T follicular helper cell (primary cell): ENCODE measurements at places on chromosomes 4 and X.

GRCh38 chrX:150203248-150203645 is 159.9 kb upstream of the MAMLD1 start:
- no peak for DNase-seq

- no peak for DNase-seq
These were observed 3.7 kb downstream of the SH3RF1 start for GRCh38 chr4:169267070-169267469.

DNA sequence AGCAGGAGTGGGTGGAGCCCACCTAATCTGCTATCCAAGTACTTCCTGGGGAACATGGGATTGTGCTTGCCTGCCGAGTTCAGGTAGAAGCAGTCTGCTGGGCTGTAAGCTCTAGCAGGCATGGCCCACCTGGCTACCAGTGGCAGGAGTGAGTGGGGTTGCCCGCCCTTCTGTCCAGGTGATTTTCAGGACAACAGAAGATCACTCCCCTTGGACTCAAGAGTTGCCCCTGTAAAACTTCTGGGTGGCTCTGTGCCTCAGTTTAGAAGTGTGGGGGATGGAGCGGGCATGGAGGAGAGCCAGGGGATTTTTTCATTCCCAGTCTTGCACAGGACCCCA is 43.5 kb downstream of the NDST3 start:
- DNase-seq = no peak

DNA sequence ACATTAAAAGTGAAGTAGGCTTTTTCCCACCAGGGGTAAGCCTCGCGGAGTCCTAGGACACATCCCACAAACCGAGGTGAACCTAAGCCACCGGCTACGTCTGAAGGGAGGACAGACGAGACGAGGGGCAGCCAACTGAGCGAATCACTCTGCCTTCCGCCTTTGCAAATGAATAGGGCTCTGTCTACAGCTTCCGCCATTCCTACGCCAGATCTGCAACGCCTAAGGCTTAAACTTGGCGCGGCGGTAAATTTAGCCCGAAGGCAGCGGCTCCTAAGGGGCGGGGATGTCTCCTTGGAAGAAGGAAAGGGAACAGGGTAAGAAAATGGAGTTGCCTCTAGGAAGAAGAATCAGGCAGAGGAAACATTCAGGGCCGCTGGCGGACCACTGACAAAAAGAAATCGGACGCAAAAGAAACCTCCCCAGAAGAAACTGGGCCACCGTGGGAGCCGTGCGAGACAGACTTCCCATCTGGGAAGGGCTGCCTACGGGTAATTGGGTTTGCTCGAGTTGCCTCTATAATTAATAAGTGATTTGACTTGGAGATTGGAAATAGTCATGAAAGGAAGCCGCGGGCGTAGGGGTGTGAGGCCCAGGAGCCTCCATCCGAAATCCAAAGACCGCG is 90.5 kb downstream of the BCOR start:
- no peak for DNase-seq

GRCh38 chr4:88822034-88822789 is 124.6 kb upstream of the NAP1L5 start:
- DNase-seq = no peak

DNA sequence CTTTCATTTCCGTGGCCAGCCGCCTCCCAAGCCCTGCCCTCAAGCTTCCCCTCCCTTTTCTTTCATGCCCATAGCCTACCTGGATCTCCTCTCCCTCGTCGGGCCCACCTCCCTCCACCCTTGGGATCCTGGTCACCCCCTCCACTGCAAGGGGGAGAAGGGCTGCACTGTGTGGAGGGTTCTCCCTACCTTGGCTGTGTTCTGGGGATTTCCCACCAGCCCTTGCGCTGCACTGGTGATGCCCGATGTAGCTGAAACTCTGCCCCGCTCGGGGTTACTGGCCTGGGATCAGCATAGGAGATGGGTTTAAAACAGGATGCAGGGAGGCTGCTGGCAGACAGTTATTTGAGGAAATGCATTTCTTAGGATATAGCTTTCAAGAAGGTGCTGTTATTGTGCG is 128.9 kb downstream of the TBL1X start:
- no peak for DNase-seq

DNA sequence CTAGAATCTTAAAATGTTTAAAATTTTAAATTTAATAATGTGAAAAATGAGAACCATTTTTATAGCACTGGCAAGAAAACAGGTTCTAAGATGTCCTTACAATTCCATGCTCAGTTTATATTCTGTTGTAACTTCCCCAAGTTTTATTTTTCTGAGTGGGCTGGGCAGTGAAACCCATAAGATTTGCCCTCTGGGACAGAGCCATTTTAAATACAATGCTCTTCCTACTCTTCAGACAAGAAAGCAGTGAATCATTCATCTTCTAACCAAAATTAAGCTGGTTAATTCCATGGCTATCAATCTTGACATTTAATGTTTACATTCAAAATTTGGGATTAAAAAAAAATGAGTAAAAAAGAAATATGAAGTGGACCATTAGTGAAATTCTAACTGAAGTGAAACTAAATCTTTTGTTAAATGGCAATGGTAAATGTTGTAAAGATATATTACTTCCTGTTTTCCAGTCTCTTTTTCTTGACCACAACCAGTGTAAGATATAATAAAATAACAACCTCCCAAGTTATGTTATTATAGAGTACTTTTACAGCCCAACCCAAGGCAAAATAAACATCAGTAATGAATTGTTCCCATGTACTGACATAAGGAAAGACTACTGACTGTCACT is 37.2 kb upstream of the PTPN13 start:
- no peak for DNase-seq

- DNase-seq = no peak
These were observed 76.0 kb upstream of the DHRSX start for GRCh38 chrX:2576793-2577192.

- no peak for DNase-seq
These were observed 66.5 kb downstream of the EFNB1 start for GRCh38 chrX:68895341-68895755.

GRCh38 chr4:111924696-111925095 is 220.6 kb upstream of the FAM241A start:
- DNase-seq = no peak

DNA sequence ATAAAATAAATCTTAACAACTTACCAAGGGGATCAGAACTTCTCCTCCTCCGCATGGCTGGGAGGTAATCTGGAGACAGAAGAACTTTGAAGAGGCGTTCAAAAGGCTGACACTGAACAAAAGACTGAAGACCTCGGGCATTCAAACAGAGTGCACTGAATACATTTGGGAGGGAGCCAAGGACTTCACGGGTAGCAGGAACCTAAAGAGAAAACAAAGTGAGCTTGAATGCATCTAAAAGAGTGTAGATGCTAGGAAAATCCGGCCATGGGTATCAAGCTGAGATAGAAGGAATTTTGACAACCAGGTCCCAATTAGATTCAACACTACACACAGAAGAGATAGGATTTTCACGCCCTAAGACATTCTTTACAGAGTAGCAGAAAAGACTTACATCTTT is 69.6 kb downstream of the HUWE1 start:
- no peak for DNase-seq

GRCh38 chrX:39677585-39677977 is 420.2 kb downstream of the BCOR start:
- no peak for DNase-seq

GRCh38 chrX:69133921-69134542 is 31.2 kb downstream of the PJA1 start:
- DNase-seq = no peak

DNA sequence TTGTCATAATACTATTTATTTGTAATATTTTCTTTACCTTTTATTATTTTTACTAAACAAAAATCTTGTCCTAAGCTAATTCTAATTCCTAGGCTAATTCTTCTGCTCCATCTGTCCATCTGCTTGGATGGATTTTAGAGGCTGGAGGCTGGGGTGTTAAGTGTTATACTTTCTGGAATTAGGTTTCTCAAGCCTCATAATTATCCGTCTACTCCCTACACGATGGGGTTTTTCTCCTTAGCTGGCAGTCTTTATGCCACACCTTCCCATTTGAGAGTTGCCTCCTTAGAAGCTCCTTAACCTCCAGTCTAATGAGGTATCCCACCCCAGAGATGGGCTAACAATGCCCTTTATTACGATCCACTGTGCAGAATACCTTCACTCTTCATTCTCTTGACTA is 37.6 kb upstream of the LGI2 start:
- DNase-seq = no peak

- no peak for DNase-seq
These were observed 124.9 kb downstream of the IRF2 start for GRCh38 chr4:184349283-184350039.

GRCh38 chrX:11557120-11557519 is 108.6 kb downstream of the ARHGAP6 start:
- no peak for DNase-seq

GRCh38 chr4:35818520-35818919 is 425.8 kb downstream of the ARAP2 start:
- no peak for DNase-seq

GRCh38 chr4:181477591-181477990 is 765.6 kb upstream of the TENM3 start:
- DNase-seq = no peak

DNA sequence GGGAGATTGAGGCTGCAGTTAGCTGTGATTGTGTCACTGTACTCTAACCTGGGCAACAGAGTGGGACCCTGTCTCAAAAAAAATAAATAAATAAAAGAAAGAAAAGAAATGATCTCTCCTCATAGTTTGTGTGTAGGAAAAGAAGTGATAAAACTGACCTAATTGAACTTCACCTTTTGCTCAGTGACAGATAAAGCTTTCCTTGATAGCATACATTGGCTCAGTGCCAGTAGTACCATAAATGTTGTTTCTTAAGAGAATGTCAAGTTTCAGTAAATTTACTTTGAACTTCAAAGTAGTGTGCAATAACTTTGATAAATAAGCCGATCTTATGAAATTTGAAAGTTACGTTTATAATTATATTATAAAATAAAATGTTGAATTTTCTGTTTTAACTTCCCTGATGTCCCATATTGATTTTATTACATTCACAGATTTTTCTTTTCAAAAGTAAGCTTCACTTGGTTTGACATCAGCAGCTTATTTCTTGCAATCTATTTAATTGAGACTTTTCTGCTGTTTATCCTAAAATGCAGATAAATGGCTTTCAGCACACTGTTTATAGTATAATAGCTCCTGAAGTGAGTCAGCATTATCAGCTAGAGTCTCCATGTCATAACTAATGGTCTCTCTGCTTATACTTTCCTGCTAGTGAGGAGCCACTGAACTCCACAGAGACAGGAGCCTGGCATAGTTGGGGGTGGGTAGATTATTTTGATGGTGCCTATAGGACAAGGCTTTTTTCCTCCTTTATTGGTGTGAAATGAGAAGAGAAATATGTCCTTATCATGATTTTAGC is 330.1 kb downstream of the BMPR1B start:
- no peak for DNase-seq

DNA sequence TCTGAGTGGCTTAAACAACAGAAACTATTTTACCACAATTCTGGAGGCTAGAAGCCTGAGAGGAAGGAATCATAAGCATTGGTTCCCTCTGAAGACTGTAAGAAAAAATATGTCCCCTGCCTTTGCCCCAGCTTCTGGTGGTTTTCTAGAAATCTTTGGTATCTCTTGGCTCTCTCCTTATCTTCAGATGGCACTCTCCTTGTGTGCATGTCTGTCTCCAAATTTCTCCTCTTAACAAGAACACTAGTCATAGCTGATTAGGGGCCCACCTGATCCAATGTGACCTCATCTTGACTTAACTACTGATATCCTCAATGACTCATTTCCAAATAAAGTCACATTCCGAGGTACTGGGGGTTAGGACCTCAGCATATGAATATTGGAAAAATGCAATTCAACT is 635.0 kb upstream of the NR3C2 start:
- no peak for DNase-seq

DNA sequence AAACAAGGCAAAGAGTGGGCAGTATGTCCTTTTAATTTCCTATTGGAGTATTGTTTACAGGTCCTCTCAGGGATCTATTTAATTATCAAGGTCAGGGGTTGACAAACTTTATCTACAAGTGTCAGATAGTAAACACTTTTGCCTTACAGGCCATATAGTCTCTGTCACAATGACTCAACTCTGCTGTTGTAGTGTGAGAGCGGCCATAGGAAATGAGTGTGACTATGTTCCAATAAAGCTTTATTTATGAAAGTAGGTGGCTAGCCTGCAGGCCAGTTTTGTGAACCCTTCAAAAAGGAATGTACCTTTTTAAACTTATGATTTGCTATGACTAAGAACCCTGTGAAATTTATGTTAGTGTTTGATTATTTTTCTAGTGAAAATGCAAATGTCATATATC is 156.1 kb downstream of the GPAT3 start:
- DNase-seq = no peak

DNA sequence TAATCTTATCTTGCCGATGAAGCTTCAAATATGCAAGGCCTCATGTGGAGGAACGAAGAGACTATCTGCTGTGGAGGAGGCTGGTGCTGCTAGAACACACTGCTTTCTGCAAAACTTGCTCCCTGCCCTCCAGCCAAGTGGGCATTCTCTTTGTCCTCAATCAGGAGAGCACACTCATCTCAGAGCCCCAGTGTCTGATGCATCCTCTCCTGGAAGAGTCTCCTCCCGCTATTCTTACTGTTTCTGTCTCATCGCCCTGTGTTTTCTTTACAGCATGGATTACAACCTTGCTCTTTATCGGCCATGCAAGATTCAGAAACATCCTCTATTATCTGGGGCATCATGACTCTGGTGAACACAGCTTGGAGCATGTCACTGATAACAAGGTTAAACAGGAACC is 68.2 kb upstream of the MTNR1A start:
- no peak for DNase-seq

GRCh38 chr4:152424396-152424795 is 111.5 kb downstream of the FBXW7 start:
- no peak for DNase-seq

- DNase-seq = no peak
These were observed 34.8 kb downstream of the CT47B1 start for GRCh38 chrX:120840827-120841226.

DNA sequence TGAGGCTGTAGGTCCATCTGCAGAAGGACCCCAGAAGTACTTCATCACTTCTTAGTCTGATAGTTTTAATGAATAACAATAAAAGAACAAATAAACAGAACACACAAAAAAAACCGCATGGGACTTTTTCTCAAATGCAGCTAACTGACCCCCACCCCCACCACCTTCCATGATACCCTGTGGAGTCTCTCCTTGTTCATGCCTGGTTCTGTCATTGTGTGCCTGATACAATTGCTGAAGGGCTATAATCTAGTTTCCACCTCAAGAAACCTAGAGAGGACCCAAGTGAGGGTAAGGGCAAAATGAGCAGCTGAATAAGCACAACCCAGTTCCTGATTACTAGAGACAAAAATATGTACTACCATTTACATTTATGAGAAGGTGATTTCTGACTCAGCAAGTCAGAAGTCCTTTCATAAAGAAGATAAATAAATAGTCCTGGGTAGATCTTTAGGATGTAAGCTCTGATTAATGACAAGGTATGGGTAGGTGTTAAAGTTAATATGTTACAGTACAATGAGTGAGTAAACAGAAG is 155.1 kb downstream of the TMA16 start:
- no peak for DNase-seq

DNA sequence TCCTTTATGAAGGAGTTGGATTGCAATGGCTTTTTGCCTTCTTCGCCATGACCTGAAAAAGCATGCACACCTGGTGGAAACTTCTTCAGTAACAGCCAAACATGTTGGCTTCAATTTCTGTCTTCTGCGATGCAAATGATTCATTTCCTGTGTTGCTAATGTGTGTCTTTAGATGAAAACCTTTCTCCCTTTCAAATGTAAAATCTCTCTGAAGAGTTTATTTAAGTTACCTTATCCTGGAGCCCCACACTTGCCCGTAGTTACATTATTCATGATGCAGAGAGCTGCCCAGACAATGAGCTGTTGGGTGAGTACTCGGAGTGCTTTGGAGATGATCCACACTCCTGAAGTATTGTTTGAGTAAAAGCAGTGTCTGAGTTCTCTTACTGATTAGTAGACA is 1100.9 kb downstream of the RPA4 start:
- DNase-seq = no peak
